ENCODE measurements at places on chromosomes 2 and 18. TPM values are rescaled to one million over a fixed set of nuclear protein-coding genes. Genes with fewer than 3 reads are reported as not detected.

Gene MYCN
- not detected for total RNA-seq

Gene WDPCP
- 7.4 TPM for total RNA-seq

Gene KCNK3
- 32.8 TPM for total RNA-seq

Gene TTLL4
- 45.6 TPM for total RNA-seq

Gene MAB21L4
- 0.21 TPM for total RNA-seq

Gene IL1A
- not detected for total RNA-seq

Gene SIX2
- 0.51 TPM for total RNA-seq

Gene TRIM54
- total RNA-seq, result 0.21 TPM

Gene PID1
- 2.9 TPM for total RNA-seq

Gene PLEKHH2
- 15.0 TPM for total RNA-seq

Gene GREB1L
- 11.0 TPM for total RNA-seq

Gene C2orf74
- total RNA-seq, result 7.7 TPM

Gene DSG2
- 12.1 TPM for total RNA-seq

Gene KLHL41
- 0.72 TPM for total RNA-seq

Gene FAM124B
- total RNA-seq, result 0.08 TPM

Gene CYRIA
- total RNA-seq, result 0.13 TPM

Gene CNRIP1
- not detected for total RNA-seq

Gene EN1
- total RNA-seq, result 0.26 TPM
